Pulmonary artery endothelial cell (primary cell): ENCODE measurements at places on chromosomes 6 and 20. TPM values are rescaled to one million over a fixed set of nuclear protein-coding genes. Genes with fewer than 3 reads are reported as not detected.

- no peak for DNase-seq
These were observed 120.2 kb upstream of the MAP3K4 start for GRCh38 chr6:160871320-160871719.

DNA sequence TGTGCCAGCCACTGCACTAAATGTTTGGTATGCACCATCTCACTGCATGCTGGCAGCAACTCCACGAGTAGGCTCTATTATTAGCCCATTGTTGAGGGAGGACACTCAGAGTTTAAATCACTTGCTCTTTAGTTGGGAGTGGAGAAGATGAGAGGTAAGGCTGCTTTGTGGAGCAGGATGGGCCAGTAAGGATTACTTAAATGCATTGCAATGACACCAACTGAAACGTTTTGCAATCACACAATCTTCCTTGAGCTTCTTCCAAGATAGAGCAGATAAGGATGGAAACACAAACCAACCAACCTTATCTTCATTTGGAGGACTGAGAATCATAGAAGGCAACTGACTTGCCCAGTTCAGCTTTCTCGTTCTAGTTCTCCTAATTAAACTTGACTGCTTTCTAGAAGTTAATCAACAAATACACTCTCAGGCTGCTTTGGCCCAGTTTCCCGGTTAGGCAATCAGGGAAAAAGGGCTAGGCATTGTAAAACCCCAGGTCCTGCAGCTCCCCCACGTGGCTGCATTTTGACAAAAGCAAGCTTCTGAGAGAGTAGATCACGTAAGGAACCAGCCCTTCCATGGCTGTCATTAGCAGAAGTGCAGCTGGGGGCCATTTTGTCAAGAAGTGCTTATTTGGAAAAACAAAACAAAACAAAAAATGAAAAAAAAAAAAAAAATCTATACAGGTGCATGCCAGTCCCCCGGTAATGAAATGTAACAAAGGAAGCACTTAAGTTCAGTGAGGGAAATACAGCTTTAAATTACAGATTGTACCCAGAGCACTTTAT lies 130.6 kb downstream of the BCAS1 start:
- DNase-seq = peak; percentile 88

DNA sequence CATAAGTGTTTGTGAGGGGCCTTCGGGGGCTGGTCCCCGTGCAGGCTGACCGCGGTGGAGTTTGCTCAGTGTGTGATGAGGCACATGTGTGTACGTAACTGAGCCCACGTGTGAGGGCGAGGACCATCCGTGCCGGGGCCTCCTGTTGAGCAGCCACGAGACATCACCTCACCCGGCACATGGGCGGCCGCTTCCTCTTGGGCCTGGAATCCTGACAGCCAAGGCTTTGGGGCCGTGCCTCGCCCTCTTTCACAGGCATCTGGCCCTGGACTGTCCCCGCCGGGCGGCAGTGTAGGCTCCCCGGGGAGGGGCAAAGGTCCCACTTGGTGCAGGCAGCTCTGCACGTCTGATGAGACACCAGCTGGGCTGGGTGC lies 202.3 kb downstream of the DLL1 start:
- no peak for DNase-seq

- no peak for DNase-seq
These were observed 4.4 kb upstream of the ABHD12 start for GRCh38 chr20:25394996-25395395.

The WFDC12 gene
- not detected in 2 replicates for total RNA-seq

DNA sequence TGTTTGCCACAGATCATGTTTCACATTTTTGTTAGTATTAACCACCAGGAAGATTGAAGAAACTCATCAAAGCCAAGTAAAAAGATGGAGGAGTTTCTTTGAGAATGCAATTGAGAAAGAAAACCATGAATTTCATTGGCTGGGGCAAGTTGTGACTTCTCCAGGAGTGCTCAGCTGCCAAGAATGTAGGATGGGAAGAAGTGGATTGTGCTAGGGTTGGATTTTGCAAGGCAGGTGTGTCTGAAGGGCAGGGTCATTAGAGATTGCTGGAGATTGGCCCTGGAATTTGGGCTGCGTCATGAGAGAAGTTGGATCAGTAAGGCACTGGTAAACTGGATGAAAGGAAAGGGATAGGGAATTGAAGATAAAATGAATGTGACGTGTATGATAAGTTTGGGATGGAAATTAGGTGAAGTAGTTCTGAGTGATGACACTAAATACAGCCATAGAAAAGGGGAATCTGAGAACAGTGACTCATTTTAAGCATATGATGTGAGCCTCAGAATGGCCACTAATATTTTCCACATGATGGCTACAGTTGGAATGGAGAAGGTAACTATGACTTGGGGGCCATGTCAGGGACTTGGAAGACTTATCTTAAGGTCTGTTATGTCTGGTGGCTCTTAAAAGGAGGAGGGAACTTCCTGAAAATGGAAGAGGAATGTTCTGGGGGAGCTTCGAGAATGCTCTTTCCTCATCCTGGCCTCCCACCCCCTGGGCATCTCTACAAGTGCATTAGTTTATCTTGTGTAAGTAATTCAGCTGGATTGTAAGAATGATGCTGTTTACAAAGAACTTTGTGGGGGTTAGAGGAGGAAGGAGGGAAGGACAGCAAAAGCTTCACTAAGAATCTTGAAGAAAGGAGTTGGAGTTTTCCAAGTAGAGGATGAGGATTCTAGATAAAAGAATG lies 27.8 kb upstream of the ERVFRD-1 start:
- DNase-seq = no peak

DNA sequence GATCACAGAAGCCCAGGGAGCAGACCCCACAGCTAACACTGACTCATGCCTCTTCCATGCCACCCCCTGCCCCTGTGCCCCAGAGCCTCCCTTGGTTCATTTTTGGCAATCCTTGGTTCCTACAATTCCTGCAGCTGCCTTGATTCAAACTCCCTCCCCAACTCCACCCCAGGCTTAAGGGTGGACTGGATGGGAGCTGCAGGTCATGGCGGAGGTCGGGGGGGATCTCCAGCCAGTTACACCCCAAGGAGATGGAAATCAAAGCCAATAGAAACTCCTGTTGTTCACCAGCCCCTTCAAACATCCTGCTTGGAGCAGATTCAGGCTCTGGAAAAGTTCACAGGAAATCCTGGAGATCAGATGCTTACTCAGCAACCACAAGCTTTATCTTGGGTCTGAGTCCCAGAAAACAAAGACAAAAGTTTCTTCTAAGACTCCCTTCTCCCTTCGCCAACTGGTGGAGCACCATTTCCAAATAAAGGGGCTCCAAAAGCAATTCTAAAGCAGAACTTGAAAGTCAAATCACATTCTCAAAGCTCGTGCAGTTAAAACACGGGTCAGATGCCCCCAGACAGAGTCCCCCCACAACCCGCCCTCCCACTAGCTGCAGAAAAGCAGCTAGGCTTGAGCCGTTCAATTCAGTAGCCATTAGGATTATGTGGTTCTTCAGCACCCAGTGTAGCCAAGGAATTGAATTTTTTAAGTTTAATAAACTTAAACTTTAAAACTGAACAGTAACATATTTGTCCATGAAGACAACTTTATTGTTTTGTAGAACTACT lies 149.5 kb downstream of the ANKRD60 start:
- peak; percentile 37 for DNase-seq

DNA sequence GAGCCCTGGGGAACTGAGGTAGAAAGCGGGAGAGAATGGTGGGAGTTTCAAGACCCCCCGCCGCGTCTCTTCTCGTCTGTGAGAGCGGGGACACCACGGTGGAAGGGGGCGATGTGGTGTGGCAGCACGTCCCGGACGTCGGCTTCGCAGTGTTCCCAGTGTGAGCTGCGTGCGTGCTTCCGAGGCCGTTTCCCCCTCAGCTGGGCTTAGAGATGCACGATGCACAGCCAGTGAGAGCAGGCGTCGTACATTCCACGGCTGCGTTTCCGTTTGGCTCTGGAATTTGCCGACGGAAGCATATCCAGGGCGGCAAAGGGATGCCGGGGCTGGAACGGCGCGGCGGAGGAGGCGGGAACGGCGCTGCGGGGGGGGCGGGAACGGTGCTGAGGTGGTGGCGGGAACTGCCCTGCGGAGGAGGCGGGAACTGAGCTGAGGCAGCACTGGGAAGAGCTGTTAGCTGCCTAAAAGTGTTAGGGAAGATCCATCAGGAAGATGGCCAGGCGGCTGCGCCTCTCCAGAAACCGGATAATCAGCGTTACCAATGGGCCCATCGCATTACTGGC lies 37.7 kb downstream of the KIF25 start:
- peak; percentile 30 for DNase-seq

The IL17F gene
- not detected in 2 replicates for total RNA-seq

The SNAI1 gene
- total RNA-seq = 0.86 and 2.1 TPM in 2 replicates

The CLDN20 gene
- not detected in 2 replicates for total RNA-seq

DNA sequence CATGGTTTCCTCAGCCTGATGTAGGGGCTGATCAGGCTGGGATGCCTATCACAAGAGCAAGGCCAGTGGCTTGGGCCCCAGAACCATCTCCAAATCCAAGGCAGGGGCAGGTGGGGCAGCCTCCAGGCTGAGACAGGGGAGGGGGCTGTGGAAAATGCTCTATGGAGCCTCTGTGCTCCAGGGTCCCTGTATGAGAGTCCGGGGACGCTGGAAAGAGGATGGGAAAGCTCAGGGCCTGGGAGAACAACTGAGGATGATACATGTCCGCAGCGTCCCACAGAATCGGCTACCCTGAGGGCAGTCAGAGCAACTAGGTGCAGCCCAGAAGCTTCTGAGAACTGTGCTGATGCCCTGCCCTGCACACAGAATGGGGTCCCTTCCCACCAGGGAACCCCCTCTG lies 43.4 kb downstream of the CPXM1 start:
- no peak for DNase-seq

- peak; percentile 47 for DNase-seq
These were observed 32.1 kb upstream of the NR2E1 start for GRCh38 chr6:108133594-108134179.

The ADGRF1 gene
- total RNA-seq = not detected in 2 replicates

- no peak for DNase-seq
These were observed 520.7 kb downstream of the QKI start for GRCh38 chr6:163935158-163935762.

The TAAR9 gene
- total RNA-seq = not detected in 2 replicates

- no peak for DNase-seq
These were observed 198.7 kb downstream of the RIMS1 start for GRCh38 chr6:72084992-72085569.

- no peak for DNase-seq
These were observed 5.6 kb upstream of the ANKRD60 start for GRCh38 chr20:58233881-58234528.

- no peak for DNase-seq
These were observed 134.4 kb upstream of the STMND1 start for GRCh38 chr6:16967470-16967817.

DNA sequence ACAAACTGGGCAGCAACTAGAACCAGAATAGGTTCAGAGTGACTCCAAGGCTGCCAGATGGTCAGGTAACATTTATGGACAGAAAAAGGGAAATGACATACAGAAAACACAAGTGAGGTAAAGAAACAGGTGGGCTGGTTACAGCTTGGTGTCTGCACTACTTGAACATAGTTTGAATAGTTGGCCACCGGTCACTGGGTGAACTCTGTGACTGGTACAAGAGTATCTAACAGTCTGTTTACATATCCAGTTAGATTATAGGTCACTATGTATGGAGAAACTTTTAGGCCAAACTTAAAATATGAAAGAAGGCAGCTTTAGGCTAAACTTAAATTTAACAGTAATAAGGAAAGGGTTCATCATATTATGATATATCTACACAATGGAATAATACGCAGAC lies 32.9 kb downstream of the LCA5 start:
- no peak for DNase-seq

DNA sequence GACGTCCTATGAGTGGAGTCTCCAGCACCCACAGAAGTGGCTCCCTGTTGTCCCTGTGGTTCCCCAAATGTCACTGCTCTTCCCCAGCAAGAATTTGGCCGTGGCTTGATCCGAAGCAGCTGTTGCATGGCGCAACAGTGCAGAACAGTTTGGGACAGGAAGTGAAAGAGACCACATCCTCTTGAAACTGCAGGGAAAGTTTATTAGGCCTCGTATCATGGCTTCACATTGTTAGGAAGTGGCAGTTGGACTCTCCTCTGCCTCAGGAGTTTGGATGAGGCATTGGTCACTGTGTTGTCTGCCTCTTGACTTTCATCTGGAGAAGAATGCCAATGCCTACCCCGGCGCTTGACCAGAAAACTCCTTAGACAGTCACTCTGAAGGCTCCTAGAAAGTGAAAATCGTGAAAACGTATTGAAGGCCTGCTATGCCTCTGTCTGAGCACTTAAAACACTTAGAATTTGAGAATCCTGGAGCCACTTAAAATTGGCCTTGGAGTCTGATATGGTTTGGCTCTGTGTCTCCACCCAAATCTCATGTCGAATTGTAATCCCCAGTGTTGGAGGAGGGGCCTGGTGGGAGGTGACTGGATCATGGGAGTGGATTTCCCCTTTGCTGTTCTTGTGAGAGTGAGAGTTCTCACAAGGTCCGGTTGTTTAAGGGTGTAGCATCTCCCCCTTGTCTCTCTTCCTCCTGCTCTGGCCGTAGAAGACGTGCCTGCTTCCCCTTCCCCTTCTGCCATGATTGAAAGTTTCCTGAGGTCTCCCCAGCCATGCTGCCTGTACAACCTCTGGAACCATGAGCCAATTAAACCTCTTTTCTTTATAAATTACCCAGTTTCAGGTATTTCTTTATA lies 334.9 kb upstream of the JARID2 start:
- no peak for DNase-seq

GRCh38 chr6:109922851-109923250 lies 55.3 kb upstream of the GPR6 start:
- DNase-seq = no peak

The BAG2 gene
- 4.0 and 12.2 TPM in 2 replicates for total RNA-seq

DNA sequence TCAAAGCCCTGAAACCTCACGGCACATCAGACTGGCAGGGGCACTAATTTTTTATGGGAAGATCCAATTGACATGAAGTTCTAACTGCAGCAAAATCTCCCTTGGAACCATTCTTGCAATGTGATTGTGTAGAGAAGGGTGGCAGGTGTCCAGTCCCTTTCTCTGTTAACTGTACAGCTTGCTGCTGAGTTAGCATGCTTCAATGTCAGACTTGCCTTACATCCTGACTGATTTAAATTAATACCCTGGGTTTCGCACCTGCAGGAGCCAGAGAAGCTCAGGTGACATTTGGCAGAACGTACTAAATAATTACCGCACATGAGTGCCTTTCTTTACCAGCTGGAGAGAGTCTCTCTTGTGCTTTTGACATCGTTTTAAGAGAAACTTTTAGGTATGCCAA lies 123.0 kb downstream of the DOK5 start:
- DNase-seq = no peak

- no peak for DNase-seq
These were observed 15.3 kb downstream of the IPCEF1 start for GRCh38 chr6:154341336-154341735.

The CCDC170 gene
- 0.04 and 0.20 TPM in 2 replicates for total RNA-seq

- peak; percentile 13 for DNase-seq
These were observed 100.1 kb upstream of the AGPAT4 start for GRCh38 chr6:161373905-161374451.

GRCh38 chr20:14583413-14583812 lies 246.0 kb upstream of the FLRT3 start:
- no peak for DNase-seq
